ENCODE measurements at places on chromosomes 11 and 22.

DNA sequence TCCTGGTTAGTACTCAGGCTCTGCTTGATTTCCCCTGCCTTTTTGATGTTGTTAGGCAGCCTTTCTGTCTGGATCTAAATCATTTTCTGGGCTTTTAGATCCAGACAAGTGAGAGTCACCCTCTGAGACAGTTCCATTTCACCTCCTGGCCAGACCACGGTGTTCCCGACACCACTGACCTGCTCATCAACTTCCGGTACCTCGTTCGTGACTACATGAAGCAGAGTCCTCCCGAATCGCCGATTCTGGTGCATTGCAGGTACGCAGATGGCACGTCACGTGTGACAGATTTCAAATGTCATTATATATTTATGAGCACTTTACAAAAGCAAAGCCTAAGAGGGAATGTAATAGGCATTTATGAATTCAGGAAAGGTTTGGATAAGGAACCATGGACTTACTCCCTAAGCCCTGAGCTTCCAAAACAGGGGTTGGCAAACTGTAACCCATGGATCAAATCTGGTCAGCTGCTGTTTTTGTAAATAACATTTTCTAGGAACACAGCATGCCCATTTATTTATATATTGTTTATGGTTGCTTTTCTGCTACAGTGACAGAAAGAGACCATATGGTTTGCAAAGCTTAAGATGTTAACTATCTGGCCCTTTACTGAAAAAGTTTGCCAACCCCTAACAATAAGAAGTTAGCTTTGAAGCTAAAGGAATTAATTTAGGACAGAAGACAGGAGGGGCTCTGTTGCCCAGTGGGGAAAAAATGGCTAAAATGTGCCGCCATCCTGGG is 53.1 kb upstream of the OR4B1 start:
- no peak for DNase-seq

GRCh38 chr11:77866336-77866735 is 45.4 kb downstream of the AAMDC start:
- DNase-seq = no peak

- DNase-seq = no peak
These were observed 38.2 kb downstream of the CD6 start for GRCh38 chr11:61009392-61010275.

DNA sequence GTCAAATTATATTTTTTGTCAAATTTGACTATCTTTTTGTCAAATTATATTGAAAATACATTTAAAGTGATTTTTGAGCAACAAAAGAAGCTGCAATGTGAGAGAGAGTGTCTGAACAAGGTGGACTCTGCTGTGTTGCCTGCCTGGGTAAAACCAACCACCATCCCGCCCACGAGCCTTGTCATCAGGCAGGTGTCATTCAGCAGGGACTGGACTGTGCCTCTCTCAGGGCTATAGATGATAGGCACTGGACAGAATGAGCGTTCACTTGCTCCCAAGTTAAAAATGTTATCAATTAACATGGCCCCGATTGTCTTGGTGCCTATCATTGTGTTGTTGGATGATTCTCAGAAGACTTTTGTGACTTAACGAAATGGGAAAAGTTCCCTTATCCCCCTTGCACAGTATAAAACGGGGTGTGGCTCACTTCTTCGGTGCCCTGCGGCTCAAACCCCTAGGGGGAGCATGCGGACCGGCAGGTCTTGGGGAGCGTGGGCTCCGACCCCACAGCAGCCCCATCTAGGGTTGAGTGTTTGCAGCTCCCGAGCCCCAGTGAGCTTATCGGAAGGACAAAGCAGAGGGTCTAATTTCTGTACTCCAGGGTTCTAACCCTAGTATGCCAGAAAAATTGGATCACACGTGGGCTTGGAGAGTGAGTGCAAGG is 1.7 kb downstream of the APOL5 start:
- no peak for DNase-seq

DNA sequence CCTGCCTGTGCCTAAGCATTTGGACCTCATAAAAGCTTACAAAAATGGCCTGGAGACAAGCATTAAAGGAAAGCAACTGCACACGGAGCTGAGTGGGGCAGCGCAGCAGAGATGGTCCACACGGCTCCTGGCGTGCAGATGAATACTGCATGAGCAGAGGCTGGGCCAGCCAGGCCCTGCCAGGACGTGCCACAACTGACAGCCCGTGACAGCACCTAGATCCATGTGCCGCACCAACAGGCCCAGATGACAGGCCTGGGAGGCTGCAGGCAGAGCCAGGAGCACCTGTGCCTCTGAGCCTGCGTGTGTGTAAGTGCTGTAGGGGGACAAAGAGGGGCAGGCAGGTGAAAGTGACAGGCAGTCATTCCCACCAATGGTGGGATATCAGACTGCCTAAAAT is 33.4 kb downstream of the MICAL3 start:
- no peak for DNase-seq
